ENCODE measurements at places on chromosomes 6 and 20.

DNA sequence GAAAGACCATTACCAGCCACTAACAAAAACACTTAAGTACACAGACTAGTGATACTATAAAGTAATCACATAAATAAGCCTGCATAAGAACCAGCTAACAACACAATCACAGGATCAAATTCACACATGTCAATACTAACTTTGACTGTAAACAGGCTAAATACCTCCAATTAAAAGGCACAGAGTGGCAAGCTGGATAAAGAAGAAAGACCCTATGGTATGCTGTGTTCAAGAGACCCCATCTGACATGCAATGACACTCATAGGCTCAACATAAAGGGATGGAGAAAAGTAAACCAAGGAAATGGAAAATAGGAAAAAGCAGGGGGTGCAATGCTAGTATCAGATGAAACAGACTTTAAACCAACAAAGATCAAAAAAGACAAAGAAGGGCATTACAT, 631.8 kb upstream of the NOX3 start:
- DNase-seq: no peak

DNA sequence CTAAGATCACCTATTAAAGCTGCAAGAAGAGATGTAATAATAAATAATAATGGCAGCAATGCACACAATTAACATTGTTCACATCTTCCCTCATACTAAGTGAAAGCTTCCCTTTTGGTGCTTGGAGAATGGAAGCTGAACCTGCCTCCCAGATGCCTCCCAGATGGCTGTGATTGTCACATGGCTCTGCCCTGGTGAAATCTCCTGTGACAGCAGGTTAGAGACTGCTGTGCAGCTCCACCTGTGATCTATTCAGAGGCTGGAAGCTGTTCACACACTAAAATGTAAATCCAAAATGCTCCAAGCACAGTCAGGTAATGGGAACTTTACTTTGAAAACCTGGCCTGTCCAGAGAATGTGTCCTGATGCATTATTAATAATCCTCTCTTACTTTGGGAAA, 41.7 kb upstream of the RGS17 start:
- no peak for DNase-seq

DNA sequence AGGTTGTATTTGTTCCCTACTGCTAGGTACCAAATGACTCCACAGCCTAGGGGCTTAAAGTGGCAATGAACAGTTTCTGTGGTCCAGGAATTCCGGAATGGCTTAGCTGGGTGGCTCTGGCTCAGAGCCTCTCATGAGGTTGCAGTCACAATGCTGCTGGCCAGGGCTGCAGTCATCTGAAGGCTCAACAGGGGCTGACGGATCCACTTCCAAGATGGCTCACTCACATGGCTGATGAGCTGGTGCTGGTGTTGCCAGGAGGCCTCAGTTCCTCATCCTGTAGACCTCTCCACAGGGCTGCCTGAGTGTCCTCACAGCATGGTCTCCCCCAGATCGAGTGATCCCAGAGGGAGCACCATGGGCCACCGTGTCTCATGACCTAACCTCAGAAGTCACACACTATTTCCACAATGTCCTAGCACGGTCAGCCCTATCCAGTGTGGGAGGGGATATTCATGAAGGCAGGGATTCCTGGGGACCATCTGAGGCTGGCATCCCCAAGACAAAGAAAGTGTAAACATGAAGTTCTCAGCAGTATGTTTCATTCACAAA, 19.0 kb upstream of the BPI start:
- no peak for DNase-seq

- DNase-seq: no peak
These were observed 1.7 kb upstream of the GMPR start for GRCh38 chr6:16236631-16237199.

DNA sequence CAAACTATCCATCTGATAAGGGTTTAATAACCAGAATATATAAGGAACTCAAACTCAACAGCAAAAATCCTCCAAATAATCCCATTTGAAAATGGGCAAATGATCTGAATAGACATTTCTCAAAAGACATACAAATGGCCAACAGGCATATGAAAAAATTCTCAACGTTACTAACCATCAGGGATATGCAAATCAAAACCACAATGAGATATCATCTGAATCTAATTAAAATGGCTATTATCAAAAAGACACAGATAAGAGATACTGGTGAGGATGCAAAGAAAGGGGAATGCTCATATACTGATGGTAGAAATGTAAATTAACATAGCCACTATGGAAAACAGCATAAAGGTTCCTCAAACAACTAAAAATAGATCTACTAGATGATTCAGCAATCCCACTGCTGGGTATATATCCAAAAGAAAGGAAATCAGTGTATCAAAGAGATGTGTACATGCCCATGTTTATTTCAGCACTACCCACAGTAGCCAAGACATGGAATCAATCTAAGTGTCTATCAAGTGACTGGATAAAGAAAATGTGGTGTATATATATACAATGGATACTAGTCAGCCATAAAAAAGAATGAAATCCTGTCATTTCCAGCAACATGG, 6.1 kb upstream of the BRD2 start:
- DNase-seq: no peak

DNA sequence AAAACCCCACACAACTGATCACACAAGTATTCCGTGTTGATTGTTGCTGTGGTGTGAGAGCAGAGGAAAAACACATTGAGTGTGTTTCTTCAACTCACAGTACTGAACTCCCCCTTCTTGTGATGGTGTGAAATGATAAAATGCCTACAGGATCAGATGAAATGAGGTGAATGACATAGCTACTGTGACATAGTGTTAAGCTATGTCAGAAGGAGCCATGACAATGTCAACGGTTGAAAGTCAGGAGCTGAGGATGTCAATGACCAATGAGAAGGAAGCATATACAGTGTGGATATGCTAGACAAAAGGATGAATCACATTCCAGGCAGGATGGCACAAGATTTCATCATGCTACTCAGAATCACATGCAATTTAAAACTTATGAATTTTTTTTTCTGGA, 38.8 kb downstream of the WASF1 start:
- DNase-seq: no peak

DNA sequence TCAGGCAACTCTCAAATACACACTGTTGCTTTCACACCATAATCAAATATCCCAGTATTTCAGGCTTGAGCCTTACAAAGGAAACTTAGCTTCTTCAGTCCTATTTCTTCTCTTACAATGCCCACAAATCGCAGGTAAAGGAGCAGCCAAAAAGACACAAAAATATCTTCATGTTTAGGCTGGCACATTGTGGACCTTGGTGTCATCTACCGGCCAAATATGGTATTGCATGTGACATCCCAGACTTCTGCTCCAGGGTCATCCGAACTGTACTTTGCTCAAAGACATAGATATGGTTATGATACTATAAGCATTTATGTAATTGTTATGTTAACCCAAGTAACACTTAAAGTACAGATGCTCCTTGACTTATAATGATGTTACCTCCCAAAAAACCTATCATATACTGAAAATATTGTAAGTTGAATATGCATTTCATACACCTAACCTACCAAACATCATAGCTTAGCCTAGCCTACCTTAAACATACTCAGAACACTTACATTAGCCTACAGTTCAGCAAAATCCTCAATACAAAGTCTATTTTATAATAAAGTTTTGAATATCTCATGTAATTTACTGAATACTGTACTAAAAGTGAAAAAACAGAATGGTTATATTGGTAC, 4.6 kb downstream of the OR2H2 start:
- DNase-seq: no peak

- DNase-seq: no peak
These were observed 5.7 kb downstream of the VTA1 start for GRCh38 chr6:142152746-142153145.

DNA sequence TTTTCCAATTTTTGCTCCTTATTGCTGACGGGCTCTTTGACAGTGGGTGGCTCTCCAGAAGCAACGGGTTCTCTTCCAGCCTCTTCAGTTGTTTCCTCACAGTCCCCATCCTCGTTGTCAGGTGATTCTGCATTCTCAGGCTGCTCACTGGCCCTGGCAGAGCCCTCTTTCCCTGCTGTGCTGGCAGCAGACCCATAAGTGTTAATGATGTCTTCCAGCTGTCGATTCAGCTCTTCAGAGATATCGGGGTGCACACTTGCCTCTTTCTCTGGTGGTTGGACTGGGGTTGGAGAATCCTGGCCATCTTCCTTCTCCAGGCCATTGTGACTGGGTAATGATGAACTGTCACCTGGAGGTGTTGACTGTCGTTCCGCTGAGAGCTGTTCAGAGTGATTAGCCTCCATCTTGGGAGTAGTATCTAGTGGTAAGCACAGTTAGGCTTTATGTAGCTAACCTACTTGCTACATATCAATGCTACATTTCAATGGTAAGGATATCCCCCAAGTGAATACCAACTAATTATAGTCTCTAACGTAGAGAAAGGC, 3.2 kb downstream of the TXLNB start:
- DNase-seq: no peak

- no peak for DNase-seq
These were observed 147.6 kb upstream of the TMEM170B start for GRCh38 chr6:11389977-11390376.

- no peak for DNase-seq
These were observed 37.6 kb downstream of the ZMYND8 start for GRCh38 chr20:47318586-47319516.

GRCh38 chr20:6086868-6087267, 33.0 kb upstream of the LRRN4 start:
- DNase-seq: no peak

DNA sequence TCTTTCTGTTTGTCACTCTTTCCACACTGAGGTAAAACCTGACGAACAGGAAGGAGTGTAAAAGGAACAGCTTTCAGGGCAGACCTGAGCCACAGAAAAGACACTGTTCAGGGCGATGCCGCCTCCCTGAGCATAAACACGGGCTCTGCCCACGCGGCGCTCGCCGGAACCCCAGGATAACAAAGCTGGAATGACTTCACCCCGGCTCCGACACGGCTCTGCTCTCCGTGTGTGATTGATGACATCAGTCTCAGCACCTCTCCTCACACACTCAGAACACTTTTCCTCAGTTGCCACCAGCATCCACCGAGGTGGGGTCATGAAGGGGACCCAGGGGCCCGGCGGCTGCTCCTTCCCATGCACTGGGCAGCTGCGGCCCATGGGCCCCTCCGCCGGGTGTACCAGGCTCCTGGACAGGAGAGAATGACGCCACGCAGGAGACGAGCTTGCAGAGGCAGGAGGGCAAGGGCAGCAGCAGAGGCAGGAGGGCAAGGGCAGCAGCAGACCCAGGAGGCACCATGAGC, 43.6 kb downstream of the DLL1 start:
- DNase-seq: no peak

DNA sequence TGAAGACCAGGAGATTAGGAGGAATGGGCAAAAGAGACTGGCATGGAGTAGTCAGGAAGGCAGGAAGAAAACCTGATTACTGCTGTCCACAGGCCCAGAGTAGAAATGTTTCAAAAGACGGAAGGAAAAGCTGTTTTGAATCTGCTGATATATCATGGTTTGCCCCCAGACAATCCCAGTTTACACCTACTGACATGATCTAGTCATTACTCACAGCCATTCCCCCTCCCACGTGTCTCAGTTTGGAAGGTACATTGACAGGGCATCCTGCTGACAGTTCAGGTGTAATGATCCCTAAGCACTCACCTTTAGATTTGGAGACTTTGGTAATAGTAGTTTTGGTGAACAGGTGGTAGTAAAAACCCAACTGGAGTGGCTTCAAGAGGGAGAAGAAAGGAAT, 9.8 kb upstream of the TXNDC5 start:
- no peak for DNase-seq

DNA sequence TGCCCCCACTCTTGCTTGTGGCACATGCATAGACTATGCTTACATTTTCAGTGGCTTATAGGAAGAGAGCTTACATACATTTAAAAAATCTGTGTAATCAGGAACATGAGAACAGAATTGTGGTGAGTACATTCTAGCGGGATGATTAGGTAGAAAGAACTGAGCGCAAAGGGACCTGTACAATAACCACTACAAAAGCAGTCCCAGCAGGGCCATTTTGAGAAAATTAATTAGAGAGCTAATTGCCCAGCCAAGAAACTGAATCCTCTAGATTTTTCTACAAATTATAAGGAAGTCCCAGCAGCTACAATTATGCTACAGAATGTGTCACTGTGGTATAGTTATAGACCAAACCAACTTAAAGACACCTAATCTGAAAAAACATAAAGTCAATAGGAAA, 105.6 kb upstream of the TNFAIP3 start:
- no peak for DNase-seq

DNA sequence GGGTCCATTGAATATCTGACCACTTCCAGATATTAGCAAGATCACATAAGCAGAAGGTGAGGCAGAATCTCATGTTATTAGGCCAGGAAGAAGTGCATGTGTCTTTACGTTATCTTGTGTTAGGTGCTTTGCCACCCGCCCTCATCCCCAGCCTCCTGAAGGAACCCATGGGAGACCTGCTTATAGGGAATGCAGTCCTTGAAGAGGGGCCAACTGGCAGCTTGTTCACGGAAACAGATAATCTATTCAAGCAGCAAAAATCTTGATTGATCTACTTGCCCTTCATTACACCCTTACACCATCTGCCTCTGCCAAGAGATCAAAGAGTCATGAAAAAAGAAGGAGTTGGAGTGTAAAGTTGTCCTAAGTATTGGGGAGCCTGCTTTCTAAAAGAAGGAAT, 576.4 kb downstream of the HTR1B start:
- no peak for DNase-seq

GRCh38 chr6:99850841-99851240, 143.2 kb downstream of the MCHR2 start:
- no peak for DNase-seq

DNA sequence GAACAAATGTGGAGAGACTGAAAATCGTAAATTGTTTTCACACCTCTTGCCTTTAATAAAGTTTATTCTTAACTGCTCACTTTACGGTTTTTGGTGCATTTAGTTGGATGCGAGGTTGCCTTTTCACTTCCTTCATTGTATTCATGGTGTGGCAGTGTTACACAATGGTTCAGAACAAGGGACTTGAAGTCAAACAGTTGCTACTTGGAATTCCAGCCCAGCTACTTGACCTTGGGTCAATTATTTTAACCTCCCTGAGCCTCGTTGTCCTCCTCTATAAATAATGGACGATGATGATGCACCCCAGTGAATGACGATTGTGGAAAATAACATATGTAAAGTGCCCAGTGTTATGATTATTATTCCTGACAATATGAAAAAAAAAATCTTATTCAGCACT, 72.3 kb downstream of the CARMIL1 start:
- DNase-seq: no peak

- no peak for DNase-seq
These were observed 105.9 kb downstream of the CDKAL1 start for GRCh38 chr6:20640181-20640580.

DNA sequence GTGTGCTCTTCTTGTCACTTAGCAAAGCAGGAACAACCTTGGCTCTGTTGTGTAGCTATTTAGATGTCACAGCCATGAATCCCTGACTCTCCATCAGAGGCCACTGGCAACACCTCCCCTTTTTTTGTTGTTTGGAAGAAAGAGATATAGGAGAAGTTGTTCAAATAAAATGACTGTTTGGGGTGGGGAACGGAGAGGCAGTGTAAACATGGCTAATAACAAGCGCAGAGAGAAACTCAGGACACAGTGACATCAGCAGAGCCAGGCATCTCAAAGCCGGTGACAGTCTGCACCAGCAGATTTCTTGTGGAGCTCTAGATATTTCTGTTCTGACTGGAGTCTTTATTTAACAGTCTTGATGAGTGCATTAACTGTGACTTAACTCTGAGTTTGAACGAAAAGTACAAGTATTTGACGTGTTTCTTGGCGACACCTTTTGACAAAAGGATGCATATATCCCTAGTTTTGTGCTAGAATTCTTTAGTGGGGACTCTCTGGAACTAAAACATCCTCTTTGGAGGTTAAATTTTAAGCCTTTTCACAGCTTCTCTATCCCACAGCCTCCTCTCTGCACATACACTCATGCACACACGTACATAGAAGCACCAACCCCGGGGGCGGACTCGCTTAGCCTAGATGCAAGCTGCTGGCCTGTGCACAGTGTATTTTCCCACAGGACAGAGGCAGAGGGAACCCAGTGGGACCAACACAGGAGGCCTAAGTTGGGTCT, 53.8 kb downstream of the ADAT2 start:
- DNase-seq: no peak
